Hematopoietic multipotent progenitor cell (in vitro differentiated cells): ENCODE measurements at places on chromosomes 7 and 10.

DNA sequence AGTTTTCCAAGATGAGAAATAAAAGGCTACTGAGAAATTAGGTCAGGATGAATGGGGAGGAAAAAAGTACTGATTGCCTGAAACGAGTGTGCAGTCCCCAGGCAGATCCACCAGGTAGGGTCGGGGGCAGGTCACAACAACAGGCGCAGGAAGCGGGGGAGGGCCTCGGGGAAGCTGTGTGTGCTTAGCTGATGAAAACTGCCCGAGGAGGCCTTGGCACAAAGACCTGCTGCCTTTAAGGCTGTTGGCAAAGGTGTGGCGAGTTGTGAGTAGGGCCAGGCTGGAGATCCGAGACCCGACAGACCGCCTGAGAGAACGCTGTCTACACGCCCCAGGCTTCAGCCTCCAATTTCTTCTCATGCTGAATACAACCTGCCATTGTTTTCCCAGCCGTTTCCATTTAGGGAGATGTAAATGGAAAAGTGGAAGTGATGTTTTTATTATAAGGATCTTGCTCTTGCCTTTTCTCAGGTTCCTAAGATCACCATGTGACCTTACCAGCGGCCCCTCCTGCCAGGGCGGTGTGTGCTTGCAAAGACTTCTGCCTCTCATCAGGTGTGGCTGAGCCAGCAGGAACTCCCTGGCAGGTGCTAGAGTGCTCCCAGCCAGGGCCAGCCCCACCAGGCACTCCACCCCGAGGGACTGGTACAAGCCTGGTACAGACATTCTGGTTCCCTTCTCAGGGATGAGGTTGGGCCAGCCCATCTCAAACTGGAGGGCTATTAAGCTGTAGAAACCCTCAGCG, 60.8 kb downstream of the DLG5 start:
- DNase-seq, result no peak

- no peak for DNase-seq
Measured at GRCh38 chr10:131832056-131832685, 68.6 kb upstream of the PPP2R2D start.

GRCh38 chr10:128211953-128212727, 85.9 kb upstream of the MKI67 start:
- DNase-seq, result peak; percentile 87

- DNase-seq, result no peak
Measured at GRCh38 chr7:96915029-96915428, 90.3 kb upstream of the DLX6 start.

DNA sequence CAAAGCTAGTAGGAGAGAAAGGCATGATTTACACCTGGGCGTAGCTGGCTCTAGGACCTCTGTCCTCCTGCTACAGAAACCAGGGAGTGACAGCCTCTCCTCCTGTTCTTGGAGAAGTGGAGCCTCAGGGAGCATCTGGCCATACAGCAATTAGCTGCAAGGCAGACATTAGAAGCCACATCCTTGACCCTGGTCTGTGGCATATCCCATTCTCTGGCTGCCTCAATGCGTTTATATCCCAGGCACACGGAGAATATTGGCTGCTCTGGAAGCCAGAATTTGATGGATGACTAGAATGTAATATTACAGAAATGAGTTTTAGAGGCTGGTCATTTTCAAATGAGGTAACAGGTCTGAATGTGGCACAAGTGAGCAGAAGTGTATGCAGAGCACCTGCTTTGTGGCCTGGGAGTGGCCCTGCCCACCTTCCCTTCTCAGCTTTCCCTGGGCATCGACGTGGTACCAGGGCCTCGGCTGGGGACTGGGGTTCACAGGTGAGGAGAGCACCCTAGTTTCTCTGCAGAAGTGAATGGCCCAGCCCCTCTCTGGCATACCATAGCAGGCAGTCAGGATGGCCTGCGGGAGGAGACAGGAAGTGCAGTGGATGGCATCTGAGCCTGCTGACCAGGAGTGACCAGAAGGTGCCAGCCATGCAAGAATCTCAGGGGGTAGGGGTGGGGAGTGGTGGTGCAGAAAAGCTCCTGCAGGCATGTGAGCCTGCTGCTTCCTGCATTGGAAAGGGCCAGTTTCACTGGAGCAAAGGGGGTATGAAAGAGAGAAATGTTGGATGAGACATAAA, 367.2 kb upstream of the ZNF32 start:
- no peak for DNase-seq
